Activated naive CD8-positive, alpha-beta T cell treated with anti-CD3 and anti-CD28 coated beads, Interleukin-2, amount 10 ng/mL, durations not matched to agents 7 days and 5 days (primary cell): ENCODE measurements at places on chromosomes 11 and 22. TPM values are rescaled to one million over a fixed set of nuclear protein-coding genes. Genes with fewer than 3 reads are reported as not detected.

FOLR1 gene
- not detected for total RNA-seq

FGF4 gene
- not detected for total RNA-seq

DNA sequence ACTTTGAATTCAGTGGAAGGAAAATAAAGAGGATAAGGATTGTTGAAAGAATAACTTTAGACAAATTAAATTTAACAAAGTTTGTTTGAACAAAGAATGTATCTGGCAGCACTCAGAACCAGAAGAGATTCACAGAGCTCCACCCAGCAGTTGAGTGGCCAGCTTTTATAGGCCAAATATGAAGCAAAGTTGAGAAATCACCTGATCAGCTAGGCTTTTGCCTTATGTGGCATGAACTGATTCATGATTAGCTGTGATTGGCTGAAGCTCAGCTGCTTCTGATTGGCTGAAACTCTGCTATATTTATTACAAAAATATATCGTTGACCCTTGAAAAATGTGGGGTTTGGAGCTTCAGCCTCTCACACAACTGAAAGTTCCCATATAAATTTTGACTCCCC, 62.6 kb downstream of the PIWIL4 start:
- H3K4me1 ChIP-seq, result no peaks in the 10 kb centered on the region
- H3K36me3 ChIP-seq, result no peaks in the 10 kb centered on the region
- peaks cover 3% of the 10 kb centered on the region for H3K27me3 ChIP-seq
- no peak overlapping the region for H3K27ac ChIP-seq
- no peak for DNase-seq

GRCh38 chr22:22352371-22352999, 107.9 kb downstream of the VPREB1 start:
- no peak overlapping the region for H3K4me3 ChIP-seq
- H3K36me3 ChIP-seq, result no peaks in the 10 kb centered on the region
- H3K27me3 ChIP-seq, result peaks cover 37% of the 10 kb centered on the region
- H3K27ac ChIP-seq, result no peak overlapping the region
- H3K4me1 ChIP-seq, result peaks cover 6% of the 10 kb centered on the region

DNA sequence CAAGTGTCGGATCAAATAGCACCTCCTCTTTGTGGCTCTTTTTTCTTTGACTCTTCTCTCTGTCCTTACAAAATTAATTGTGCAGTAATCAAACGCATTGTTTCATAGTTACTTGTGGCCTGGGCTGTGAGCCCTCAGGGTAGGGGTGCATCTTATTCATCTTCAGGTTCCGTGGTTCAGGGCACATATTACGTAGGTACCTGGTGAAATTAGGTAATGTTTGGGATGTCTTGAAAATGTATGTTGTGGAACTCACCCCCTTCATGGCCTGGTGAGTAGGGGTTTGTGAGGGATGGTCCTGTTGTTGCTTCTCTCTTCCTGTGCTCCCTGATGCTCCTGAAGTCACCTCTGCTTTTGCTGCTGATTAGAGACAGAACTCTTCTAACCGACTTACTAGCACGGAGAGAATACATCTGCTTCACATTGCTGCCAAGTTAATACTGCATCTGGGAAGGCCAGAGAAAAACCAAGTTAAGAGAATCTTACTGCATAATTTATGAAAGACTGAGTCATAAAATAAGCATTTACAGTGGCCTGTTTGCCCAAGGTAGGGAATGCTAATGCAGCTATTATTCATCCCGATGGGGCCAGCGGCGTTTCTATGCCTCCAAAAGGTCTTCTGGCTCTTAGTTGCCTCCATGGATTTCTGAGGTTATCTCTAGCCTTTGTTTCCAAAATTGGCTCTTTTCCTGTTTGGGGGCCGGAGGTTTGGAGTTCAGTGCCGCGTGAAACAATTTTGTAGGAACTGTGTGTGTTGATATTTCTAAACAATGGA, 66.9 kb downstream of the TBC1D22A start:
- H3K4me1 ChIP-seq, result peaks cover 5% of the 10 kb centered on the region
- H3K27me3 ChIP-seq, result no peaks in the 10 kb centered on the region
- no peak overlapping the region for H3K27ac ChIP-seq
- H3K36me3 ChIP-seq, result peaks cover 51% of the 10 kb centered on the region

DNA sequence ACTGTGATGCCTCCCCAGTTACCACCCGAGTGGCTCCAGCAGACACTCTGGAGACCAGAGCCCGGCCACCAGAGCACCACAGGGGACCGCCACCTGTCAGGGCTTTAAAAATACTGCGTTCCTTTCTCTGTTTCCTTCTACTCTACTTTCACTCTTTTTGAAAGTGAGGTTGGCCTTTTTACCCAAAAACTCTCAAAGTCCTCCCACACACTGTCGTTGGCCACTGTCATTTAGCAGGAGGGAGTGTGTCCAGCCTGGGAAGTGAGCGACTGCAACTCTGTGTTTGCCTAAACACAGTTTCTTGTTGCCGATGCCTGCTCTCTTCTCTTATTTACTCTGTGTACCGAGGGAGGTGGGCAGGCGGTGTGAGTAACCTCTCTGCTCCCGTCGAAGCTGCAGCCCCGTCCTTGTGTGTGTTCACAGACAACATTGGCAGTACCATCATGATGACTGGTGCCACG, 90.8 kb upstream of the CLDN5 start:
- H3K27me3 ChIP-seq, result no peaks in the 10 kb centered on the region
- H3K4me3 ChIP-seq, result no peak overlapping the region
- no peak overlapping the region for H3K27ac ChIP-seq
- peaks cover 24% of the 10 kb centered on the region for H3K4me1 ChIP-seq
- H3K36me3 ChIP-seq, result no peaks in the 10 kb centered on the region

- H3K4me1 ChIP-seq, result peaks cover 7% of the 10 kb centered on the region
- H3K27me3 ChIP-seq, result no peaks in the 10 kb centered on the region
- no peak overlapping the region for H3K27ac ChIP-seq
- H3K4me3 ChIP-seq, result no peak overlapping the region
Measured at GRCh38 chr22:44811141-44811540, 58.8 kb downstream of the ARHGAP8 start.

GRCh38 chr11:115300660-115301428, 203.4 kb downstream of the CADM1 start:
- no peak overlapping the region for H3K27ac ChIP-seq
- no peak overlapping the region for H3K4me3 ChIP-seq
- no peak for DNase-seq
- H3K27me3 ChIP-seq, result peaks cover 2% of the 10 kb centered on the region
- no peaks in the 10 kb centered on the region for H3K4me1 ChIP-seq
- H3K36me3 ChIP-seq, result no peaks in the 10 kb centered on the region
